ENCODE measurements at places on chromosomes 16 and 17.
A peak's percentile ranks its signal among the peaks of the same experiment; 100 is the strongest.

GRCh38 chr17:4182043-4182442 is 39.0 kb downstream of the CYB5D2 start:
- DNase-seq = no peak

DNA sequence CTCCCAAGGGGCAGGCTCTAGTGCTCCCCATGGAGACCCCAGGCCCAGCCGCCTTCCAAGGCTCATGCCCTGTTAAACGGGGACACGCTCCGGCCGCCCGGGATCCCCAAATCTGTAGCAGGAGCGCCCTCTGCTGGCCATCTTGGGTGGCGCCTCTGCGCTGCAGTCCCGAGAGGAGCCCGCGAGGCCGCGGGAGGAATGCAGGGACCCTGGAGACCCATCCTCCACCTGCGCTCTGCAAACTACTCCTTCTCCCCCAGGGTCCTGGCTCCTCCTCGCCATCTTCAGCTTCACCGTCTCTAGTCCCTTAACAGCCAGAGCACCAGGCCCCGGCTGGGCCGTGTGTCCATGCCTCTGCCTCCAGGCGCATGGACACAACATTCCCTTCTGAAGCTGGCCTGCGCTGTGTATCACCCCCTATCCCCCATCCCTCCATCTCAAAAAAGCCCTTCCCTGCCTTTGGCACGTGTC is 23.6 kb upstream of the KRT17 start:
- peak; percentile 81 for DNase-seq

DNA sequence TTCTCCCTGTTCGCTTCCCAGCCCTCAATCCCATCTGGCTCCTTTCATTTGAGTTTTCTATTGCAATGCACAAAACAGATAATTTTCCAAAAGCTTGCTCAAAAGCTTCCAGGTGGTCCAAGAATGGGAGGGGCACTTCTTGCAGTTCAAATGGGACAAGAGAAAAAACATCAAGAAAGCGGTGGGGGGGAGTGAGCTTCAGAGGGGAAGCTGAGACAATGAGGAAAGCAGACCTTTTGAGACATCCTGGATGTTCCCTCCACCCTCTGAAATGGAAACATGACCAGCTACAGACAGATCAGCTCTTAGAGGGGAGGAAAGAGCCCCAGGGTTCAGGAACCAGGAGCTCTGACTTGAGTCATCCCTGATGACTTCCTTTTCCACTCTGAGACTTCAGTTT is 368.2 kb downstream of the SLC39A11 start:
- DNase-seq = no peak

DNA sequence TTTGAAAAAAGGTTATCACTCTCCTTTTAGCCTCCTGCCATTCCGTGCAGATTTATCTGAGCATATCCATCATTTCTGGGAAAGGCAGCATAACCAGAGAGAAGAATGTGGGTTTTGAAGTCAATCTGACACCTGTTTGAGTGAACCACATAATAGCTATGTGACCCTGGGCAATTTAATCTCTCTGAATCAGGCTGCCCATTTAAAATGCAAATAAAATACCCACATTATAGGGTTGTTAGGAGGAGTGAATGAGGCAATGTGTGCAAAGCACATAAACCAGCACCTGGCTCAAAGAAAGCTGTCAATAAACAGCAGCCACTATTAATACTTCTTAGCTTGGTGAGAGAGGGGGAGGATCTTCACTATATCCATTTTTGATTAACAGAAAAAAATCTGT is 88.0 kb downstream of the CACNG1 start:
- no peak for DNase-seq
